ENCODE measurements at places on chromosomes 2 and 18.
A peak's percentile ranks its signal among the peaks of the same experiment; 100 is the strongest.

DNA sequence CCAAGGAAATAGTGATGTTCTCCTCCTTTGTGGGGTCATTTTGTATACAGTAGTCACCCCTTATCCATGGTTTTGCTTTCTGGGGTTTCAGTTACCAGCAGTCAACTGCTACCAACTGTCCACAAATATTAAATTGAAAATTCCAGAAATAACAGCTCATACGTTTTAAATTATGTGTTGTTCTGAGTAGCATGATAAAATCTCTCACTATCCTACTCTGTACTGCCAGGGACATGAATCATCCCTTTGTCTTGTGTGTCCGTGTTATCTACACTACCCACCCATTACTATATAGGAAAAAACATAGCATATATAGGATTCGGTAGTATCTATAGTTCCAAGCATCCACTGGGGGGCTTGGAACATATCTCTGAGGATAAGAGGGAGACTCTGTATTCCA lies 120.9 kb upstream of the DCC start:
- DNase-seq = no peak

DNA sequence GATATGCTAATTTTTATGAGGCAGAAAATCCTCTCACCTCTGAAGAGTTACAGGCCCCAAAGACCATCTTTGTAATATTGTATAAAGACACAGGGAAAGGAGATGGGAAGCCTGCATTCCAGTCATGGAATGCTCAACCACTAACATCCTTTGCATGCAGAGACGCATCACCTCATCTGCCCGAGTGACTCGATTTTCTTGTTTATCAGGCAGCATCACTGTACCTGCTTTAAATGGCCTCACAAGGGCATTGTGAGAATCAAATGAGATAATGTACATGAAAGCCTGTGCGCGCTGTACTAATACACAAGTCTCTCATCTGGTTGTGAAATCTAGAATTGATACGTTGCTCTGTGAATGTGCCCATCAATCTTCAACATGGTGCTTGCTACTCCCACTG lies 10.2 kb upstream of the TMEM247 start:
- DNase-seq = no peak

- DNase-seq = no peak
These were observed 14.4 kb upstream of the MYO3B start for GRCh38 chr2:170163411-170164065.

DNA sequence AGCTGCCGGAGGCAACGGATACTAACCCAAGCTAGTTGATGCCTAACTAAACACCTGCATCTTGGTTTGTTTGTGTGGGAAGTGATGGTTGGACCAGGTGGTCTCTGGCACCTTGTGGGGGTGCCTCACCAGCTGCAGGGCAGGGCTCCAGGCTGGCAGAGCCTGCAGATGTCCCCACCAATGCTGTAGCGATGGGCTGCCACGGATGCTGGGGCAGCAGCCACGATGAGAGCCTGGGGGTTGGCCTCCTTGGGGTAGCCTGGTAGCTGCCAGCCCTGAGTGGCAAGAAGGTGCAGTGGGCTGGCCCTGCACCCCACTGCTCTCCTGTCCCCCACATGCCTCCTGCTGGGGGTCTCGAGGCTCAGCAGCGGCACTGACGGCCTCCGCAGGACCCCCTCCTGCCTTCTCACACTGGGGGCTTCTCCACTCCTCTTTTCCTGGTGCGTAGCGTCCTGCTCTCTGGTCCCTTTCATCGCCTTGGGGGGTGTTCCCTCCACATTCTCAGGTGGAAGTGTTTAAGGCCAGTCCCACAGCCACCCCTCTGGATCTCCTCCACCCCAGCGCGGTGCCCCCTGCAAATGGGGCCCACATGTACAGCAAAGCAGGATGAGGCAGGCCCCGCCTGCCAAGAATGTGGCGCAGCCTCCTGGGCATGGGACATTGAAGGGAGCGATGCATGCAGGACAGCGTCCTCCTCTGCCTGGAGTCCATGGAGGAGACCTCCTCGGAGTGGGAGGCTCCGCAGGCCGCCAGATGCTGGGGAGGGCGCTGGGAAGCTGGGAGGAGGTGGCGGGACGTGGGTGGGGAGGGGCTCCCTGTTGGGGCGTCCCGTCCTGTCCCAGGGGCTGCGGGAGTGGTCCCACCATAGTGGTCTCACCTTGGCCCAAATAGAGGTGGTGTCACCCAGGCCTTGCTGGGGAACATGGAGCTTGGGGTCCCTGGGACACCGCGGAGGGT lies 173.1 kb downstream of the ASB1 start:
- DNase-seq = no peak

GRCh38 chr2:86487062-86487461 lies 45.9 kb downstream of the KDM3A start:
- DNase-seq = no peak

GRCh38 chr2:195251214-195251613 lies 405.8 kb upstream of the SLC39A10 start:
- no peak for DNase-seq

DNA sequence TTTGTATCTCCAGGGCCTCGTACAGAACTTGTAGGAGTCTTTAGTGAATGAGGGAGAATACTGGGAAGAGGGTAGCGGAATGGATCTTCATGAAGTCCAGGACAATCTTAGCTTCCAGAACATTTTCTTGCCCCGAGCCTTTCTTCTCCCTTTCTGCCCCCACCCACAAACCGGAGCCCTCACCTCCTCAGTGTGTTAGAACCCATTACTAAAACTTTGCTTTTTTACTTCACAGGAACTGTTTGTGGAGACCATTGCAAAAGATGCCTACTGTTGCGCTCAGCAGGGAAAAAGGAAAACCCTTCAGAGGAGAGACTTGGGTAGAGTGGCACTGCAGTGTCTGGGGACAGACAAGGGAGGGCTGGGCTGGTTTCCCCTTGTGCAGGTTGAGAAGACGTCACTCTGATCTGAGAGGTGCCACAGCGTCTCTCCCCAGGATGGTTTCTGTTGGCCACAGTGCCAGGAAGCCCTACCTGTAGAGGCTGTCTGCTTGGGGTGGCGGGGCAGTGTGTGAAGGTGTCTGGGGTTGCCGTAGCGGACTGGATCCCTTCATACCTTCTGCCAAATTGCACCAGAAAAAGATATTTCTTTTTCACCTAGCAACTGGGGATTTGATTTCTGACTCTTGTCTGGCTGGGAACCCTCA lies 786 bp downstream of the POLE4 start:
- DNase-seq = no peak

DNA sequence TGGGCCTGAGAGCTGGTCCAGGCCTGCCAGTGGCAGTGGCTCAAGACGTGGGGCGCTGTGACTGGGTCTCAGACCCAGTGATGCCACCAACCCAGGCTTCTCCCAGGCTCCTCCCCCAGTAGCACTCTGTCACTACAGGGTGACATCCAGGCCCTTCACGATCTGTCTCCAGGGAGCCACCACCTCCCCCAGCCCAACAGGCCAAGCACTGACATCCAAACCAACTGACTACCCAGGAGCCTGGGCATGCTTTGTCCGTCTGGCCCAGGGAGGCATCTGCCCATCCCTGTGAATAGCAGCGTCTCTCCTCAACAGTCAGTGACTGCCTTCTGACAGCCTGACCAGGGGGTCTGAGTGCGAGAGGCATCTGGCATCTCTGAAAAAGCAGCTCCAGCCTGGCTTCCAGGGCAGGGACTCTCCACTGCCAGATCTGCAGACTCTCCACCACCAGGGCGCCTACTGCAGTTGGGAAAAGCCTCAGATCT lies 13.0 kb downstream of the TEX44 start:
- DNase-seq = no peak

DNA sequence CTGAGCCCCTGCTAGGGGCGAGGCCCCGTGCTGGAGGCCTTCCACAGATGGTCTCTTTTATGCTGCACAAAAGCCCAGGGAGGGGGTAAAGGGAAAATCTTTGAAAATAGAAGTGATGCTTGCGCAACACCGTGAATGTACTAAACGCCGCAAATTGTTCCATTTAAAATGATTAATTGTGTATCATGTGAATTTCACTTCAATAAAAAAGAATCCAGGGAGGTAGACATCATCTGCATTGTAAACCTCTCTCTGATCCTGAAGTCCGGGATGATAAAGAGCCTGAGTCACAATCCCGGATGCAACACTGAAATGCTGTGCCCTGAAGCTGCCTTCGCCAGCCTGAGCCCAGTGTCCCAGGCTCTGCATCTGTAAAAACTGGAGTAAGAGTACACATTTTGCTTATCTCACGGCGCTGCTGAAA lies 107.7 kb upstream of the PPP1CB start:
- DNase-seq = no peak

- DNase-seq = no peak
These were observed 45.4 kb upstream of the PPP4R1 start for GRCh38 chr18:9659499-9660375.

DNA sequence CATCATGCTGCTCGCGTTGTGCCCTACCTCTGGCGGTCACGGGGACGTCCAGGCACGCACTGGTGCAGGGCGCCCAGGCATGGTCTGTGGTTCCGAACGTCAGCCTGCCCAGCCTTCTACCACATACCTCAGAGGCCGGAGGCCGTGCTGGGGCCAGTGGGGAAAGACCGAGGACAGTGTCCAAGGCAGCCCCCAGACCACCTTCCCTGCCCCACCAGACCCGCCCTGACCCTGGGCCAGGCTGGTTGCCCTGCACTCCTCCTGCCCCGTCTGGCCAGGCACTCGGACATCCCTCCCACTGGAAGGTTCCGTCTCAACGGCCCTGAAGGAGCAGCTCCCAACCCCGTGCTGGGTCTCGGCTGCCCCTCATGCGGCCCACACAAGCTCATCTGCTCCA lies 32.8 kb downstream of the SLC66A2 start:
- no peak for DNase-seq

- DNase-seq = no peak
These were observed 39.7 kb upstream of the IGFBP5 start for GRCh38 chr2:216735086-216735485.

GRCh38 chr2:165376571-165376975 lies 92.9 kb upstream of the CSRNP3 start:
- no peak for DNase-seq

GRCh38 chr18:79498662-79499061 lies 102.9 kb downstream of the NFATC1 start:
- no peak for DNase-seq

DNA sequence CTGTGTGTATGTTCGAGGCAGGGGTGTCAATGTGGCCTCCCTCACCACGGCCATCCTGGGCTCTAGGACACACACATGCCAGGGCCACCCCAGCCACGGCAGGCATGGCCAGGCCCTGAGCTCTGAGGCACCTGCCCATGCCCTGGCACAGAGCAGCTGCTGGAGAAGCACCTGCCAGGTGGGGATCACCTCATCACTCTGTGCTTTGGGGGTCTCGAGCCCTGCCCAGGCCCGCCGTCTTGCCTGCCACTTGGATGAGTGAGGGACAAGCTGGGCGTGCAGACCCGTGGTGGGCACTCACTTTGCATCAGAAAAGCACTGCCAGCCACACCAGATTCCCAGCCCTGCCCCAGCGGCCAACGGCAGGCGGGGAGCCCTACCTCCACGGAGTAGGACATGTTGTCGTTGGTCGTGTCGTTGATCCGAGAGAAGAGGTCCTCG lies 33.1 kb downstream of the KIF1A start:
- no peak for DNase-seq

- DNase-seq = peak; percentile 70
These were observed 1.7 kb downstream of the INPP5D start for GRCh38 chr2:233061591-233062450.

- no peak for DNase-seq
These were observed 7.1 kb downstream of the RBM45 start for GRCh38 chr2:178119179-178119922.

DNA sequence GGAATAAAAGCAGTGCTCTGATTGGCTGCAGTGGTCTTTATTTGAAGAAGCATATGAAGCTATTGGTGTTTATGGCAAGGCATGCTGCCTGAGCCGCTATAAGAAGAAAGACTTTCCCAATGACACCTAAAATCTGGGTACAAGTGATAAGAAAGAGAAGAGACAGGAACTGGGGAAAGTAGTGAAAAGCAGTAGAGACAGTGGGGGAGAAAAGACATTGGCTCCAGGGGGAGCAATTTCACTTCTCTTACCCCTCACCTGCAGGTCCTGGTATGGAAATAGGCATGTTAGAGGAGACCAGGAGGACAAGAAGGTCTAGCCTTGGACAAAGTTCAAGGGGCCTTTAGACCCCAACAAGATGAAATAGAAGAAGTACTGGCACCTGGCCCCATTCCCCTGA lies 47.1 kb downstream of the PLCL1 start:
- no peak for DNase-seq

DNA sequence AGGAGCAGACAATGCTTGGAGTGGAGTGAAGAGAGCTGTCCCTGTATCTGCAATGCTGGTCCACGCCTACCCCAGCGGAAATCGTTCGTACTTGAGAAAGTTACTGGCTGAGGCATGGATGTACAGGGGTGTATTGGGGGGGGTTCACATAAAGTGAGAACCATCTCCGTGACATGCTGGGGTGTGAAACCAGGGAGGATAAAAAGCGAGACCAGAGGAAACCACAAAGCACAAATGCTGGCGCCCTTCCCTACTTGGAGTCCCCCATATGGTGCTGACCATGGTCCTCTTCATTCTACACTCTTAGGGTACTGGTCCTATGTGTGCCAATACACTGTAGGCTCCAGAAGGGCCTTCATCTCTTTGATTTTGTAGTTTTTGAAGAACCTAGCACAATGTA lies 244.1 kb downstream of the L3MBTL4 start:
- no peak for DNase-seq

GRCh38 chr2:183666031-183666430 lies 541.8 kb downstream of the NUP35 start:
- DNase-seq = no peak

DNA sequence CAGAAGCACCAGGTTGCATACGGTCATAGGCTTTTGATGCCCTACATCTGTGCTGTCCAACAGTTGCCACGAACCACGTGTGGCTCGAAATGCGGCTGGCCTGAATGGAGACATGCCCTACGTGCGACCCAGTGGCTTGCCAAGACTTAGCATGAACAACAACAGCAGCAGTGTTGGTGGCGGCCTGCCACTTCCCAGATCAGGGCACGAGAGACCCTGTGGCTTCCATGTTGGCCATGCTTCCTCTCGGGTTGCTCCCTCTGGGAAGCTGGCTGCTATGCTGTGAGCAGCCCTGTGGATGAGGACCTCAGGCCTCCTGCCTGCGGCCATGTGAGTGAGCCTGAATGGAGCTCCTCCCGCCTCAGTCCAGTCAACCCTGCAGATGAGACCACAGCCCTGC lies 212.3 kb downstream of the HDAC4 start:
- DNase-seq = no peak

- no peak for DNase-seq
These were observed 38.0 kb downstream of the VSNL1 start for GRCh38 chr2:17578466-17578928.

- no peak for DNase-seq
These were observed 16.9 kb downstream of the RPRD1A start for GRCh38 chr18:36050479-36050878.

All from CD4-positive, alpha-beta T cell treated with Interleukin-15 for 4 hours (primary cell).